Aortic smooth muscle cell (primary cell): ENCODE measurements at places on chromosomes 12 and 14. TPM values are rescaled to one million over a fixed set of nuclear protein-coding genes. Genes with fewer than 3 reads are reported as not detected.

TMEM119 gene
- 5.8 and 16.1 TPM in 2 replicates for total RNA-seq

RTN1 gene
- 2.9 and 4.1 TPM in 2 replicates for total RNA-seq

NACA gene
- 961 and 1,153 TPM in 2 replicates for total RNA-seq

RIPK3 gene
- 0.19 and 0.40 TPM in 2 replicates for total RNA-seq

PRB2 gene
- total RNA-seq, result not detected in 2 replicates

LMNTD1 gene
- total RNA-seq, result 0.26 TPM in 1 of 2 replicates, not detected in the other

CLEC4C gene
- total RNA-seq, result not detected in 2 replicates

RAB21 gene
- 44.0 and 78.2 TPM in 2 replicates for total RNA-seq

GON7 gene
- total RNA-seq, result 18.0 and 20.3 TPM in 2 replicates

GPR68 gene
- total RNA-seq, result 0.75 and 1.1 TPM in 2 replicates

SIRT4 gene
- 0.79 and 0.87 TPM in 2 replicates for total RNA-seq

ADAM21 gene
- total RNA-seq, result 0.50 and 1.2 TPM in 2 replicates

RAB15 gene
- 1.7 and 2.6 TPM in 2 replicates for total RNA-seq

GNB3 gene
- total RNA-seq, result 1.6 and 1.8 TPM in 2 replicates

GPRC5A gene
- 4.4 and 8.7 TPM in 2 replicates for total RNA-seq

OLR1 gene
- not detected in 2 replicates for total RNA-seq

MFAP5 gene
- total RNA-seq, result 2.8 and 8.5 TPM in 2 replicates

PAPLN gene
- total RNA-seq, result 2.8 and 3.6 TPM in 2 replicates

VTI1B gene
- total RNA-seq, result 85.9 and 94.6 TPM in 2 replicates

KCNH5 gene
- total RNA-seq, result under 0.01 TPM in 1 of 2 replicates, not detected in the other

KCNH3 gene
- under 0.01 and 0.06 TPM in 2 replicates for total RNA-seq

DNAH10 gene
- 0.13 TPM in 1 of 2 replicates, not detected in the other for total RNA-seq

GPR162 gene
- total RNA-seq, result 5.7 and 7.9 TPM in 2 replicates

GLT1D1 gene
- total RNA-seq, result not detected in 2 replicates

B3GNT4 gene
- total RNA-seq, result 0.19 TPM in 1 of 2 replicates, not detected in the other

NOVA1 gene
- total RNA-seq, result 1.8 and 4.5 TPM in 2 replicates

PRH2 gene
- not detected in 2 replicates for total RNA-seq

LTB4R gene
- total RNA-seq, result 0.75 and 1.1 TPM in 2 replicates
